ENCODE measurements at places on chromosomes 12 and 14.

GRCh38 chr14:77746064-77746702, 14.8 kb downstream of the SNW1 start:
- DNase-seq = no peak

DNA sequence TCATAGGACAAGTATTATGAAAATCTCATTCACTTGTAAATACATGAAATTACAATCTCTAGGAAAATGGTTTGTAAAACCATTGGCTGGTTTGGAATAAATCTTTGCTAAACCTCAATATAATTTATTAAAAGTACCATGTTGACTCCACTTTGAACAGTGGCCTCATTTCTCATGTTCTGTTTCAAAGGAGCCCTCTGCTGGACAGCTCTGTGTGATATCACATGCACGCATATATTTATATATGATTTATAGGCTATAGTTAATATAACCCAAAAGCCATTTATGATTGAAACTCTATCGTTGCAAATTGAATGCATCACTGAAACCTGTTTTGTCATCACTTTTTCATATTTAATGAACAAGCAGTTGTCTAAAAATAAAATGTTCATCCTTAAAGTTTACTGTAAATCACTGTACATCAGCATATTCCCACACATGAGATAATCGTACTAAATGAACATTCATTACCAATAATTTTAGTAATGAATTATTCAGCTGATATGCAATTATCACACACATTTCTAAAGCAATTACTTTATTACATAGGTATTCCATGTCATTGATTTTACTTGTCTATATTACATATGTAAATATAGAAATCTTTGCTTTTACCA, 493.8 kb downstream of the NPAS3 start:
- DNase-seq = no peak

DNA sequence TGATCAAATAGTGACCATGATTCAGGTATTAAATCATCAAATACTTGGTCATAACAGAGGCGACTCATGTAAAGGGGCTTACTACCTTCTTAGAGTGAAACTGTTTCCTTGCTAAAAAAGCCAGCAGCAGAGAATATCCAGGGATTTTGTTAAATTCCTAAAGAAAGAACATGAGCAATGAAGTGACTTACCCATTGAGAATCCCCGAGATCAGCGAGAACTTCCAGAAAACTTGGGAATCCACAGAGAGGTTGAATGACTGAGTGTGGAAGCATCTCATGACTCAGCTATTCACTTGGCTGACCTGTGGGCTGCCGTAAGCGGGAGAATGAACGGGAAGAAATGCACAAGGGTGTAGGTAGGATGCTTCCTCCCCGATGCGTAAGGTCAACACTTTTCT, 85.3 kb upstream of the KCNA1 start:
- no peak for DNase-seq

DNA sequence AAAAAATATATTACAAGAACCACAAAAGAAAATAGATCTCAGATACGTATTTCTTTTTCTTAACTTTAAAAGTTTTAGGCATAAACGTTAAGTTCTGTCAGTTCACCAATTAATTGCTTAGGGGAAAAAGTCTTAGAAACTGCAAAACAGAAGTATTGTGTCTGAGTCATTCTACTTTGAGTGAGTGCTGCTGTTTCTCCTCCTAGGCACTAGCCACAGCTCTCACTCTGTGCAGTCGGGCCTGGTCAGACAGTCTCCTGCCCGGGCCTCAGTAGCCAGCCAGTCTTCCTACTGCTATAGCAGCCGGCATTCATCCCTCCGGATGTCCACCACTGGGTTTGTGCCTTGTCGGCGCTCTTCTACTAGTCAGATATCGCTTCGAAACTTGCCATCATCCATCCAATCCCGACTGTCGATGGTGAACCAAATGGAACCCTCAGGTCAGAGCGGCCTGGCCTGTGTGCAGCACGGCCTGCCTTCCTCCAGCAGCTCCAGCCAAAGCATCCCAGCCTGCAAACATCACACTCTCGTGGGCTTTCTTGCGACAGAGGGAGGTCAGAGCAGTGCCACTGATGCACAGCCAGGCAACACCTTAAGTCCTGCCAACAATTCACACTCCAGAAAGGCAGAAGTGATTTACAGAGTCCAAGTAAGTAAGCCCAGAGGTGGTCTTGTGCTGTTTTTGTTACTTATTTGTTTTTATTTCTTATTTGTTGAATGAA, 201.3 kb downstream of the PCNX1 start:
- DNase-seq = no peak

- no peak for DNase-seq
Measured at GRCh38 chr12:117038919-117039318, 60.3 kb downstream of the TESC start.

- DNase-seq = no peak
Measured at GRCh38 chr12:130813949-130814348, 25.1 kb downstream of the STX2 start.

DNA sequence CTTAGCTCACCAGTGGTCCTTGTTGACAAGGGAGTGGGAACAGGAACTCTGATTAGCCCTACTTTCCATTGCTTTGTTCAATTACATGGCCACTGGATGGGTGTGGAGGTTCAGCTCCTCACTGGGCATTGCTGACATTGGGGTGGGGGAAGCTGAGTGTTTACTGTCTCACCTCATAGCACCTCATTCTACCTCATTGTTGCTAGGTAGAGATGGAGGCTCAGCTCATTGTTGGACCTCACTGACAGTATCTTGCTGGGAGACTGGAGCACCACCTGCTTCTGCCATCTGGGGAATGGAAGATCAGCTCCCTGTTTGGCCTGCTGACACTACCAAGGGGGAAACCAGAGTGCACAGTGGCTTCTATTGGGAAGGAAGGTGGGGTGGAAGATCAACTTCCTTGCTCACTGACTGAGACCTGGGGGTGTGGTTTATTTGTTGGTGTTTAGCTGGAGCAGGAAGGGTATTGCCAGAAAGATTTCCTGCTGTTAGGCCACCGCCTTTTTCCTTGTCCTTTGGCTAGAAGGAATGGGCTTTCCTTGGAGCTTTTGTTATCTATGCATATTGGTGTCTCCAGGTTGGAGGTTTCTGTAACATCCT, 1.3 kb upstream of the OR4E2 start:
- DNase-seq = peak; percentile 43

- no peak for DNase-seq
Measured at GRCh38 chr12:10025236-10025635, 5.2 kb upstream of the CLEC9A start.

DNA sequence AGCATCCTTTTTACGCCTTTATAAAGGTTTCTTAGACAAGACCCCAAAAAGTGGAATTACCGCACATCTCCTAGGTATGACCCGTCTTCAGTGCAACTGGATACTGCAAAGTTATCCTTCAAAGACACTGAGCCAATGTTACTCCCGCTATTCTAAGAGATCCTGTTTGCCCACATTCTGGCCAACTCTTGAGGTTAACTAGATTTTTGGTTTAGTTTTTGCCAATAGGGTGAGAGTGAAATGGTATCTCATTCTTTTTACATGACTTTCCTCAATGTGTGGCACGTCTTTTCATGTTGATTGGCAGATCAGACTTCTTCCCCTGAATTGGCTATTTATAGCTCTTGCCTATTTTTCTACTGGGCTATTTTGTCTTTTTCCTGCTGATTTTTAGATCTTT, 347.2 kb downstream of the MED13L start:
- no peak for DNase-seq

DNA sequence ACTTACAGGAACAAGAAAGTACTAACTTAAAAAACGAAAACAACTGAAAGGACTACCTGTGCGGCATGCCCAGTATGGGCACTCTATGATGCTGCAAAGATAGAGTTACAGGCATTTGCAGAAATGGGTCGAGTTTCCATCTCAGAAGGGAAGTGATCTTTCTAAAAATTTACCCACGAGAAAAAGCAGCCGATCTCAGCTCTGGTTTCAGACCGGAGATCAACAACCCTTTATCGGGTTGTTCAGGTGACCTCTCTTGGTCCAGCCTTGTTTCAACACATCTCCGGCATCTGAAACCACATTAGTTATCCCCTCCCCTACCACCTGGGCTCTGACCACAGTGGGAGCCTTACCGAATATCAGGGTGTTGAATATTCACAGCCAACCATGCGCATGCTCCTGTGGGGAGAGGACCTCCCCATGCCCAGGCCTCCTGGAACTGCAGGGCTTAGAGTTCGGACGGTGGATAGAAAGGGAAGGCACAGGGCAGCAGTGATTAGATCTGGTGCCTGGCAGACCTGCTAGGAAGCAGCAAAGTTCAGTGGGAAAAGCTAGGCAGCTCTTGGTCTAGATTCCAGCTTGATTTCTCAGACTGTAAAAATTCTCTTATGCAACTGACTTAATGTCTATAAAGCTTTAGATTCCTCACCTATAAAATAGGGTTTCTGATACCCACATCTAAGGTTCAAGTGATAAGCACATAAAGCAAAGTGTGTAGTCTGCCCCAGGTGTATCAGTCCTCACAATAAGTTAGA, 906.0 kb downstream of the VRK1 start:
- DNase-seq = no peak

- no peak for DNase-seq
Measured at GRCh38 chr14:54221432-54221803, 175.4 kb upstream of the CDKN3 start.

DNA sequence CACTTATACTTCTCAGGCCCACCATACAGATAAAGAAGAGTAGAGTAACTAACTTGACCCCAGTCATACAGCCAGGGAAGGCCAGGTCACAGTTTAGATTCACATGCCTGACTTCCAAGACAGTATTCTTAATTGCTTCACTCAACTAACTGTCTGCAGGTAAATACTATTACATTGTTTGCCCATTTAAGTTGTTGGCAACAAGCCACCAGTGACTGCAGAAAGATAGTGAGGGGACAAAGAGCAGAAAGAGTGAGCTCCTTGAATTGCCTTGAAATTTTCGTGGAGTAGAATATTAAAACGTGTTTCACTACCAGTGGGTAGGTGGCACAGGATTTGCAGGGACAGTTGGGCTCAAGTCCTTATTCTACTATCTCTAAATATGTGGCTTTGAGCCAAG, 146.3 kb upstream of the RMST start:
- no peak for DNase-seq

GRCh38 chr14:22122227-22122818, 448.7 kb upstream of the OR4E1 start:
- peak; percentile 26 for DNase-seq

GRCh38 chr12:22740656-22741355, 115.8 kb downstream of the ETNK1 start:
- no peak for DNase-seq

- no peak for DNase-seq
Measured at GRCh38 chr12:91882910-91883309, 262.7 kb downstream of the BTG1 start.

- no peak for DNase-seq
Measured at GRCh38 chr12:27244689-27245488, 803 bp downstream of the STK38L start.

DNA sequence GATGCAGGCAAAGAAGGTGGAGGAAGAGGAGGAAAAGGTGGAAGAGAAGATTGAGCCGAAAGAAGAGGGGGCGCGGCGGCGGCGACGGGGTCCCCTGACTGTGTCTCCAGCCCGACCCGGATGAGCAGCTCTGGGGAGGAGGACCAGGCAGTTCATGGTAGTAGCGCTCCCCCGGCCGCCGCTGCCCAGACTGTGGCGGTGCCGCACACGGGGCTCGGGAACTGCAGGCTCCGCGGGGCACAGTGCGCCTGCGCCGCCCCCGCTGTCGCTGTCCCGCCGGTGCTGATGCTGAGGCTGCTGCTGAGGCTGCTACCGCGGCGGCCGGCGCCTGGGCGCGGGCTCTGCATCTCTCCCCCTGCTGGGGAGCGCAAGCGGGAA, at the start of gene KCNH5:
Gene KCNH5 (minus strand): TSS at position 225 of the 378 bp plus-strand sequence. CDS start 272 bp downstream, outside the sequence.
- DNase-seq = peak; percentile 90

DNA sequence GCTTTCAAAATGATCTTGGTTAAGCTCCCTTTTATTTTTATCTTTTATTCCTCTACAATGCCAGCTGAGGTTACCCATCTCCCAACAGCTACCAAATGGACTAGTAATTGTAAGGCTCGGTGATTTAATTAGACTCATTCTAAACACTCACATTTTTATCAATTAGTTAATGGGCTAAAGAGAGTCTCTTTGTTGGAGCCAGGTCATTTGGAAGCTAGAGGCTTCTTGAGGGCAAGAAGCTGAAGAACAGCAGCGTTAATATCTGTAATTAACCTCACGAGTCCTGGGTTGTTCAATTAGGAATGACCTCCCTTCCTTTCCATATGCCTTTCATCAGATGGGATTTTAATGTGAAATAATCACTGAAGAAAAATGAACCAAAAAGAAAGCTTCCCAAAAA, 56.9 kb downstream of the OTX2 start:
- no peak for DNase-seq

DNA sequence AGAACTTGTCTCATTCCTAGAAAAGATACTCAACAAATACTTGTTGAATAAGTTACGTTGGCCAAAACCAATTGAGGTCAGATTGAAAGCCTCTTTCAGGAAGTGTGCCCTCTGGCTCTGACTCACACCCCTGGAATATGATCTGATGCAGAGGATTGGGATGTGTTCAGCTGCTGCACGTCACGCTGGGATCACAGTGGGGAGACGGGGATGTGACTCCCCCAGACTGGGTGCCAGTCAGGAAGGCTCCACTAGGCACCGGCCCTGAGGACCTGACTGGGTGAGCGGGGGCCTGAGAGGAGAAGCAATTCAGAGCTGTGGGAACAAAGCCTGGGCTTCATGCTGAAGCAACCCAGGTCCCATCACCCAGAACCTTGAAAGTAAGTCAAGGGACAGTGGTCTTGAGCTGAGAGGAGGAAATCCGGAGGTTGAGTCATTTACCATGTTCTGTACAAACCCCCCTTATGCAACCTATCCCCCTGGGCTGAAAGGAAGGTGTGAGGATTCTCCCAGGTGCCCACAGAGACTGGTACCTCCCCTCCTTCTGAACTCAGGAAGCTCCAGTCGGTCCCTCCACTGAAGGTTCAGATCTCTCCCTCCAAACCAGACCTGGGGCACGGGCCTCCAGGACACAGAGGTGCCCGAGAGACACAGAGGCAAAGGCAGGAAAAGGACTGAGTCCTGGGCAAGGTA, 3.9 kb downstream of the CEBPE start:
- no peak for DNase-seq

GRCh38 chr14:60197629-60198303, 32.6 kb upstream of the DHRS7 start:
- no peak for DNase-seq

DNA sequence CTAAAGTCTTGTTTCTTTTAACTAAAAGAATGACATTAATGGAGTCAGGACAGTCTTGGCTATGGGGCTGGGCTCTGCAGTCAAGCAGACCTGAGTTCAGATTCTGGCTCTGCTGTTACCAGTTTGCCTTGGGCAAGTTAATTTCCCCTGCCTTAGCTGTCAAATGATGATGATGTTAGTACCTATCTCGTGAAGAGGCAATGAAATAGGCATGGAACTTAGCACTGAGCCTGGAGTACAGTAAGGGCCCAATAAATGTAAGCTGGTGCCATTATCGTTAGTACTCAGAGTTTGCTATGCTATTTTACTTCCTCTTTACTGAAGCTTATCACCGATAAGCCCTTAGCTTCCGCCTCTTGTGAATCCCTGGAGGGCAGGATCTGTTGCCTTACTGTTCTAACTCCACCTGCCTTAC, 8.5 kb downstream of the FBXW8 start:
- no peak for DNase-seq

GRCh38 chr14:31943217-31943799, 133.8 kb upstream of the ARHGAP5 start:
- DNase-seq = no peak
